ENCODE measurements at places on chromosomes 6 and 20.

- DNase-seq = peak; percentile 39
These were observed at the start of gene LHFPL5 for GRCh38 chr6:35804996-35805736. LHFPL5 (plus strand) TSS chr6:35805352; CDS start chr6:35805671, 319 bp downstream.

DNA sequence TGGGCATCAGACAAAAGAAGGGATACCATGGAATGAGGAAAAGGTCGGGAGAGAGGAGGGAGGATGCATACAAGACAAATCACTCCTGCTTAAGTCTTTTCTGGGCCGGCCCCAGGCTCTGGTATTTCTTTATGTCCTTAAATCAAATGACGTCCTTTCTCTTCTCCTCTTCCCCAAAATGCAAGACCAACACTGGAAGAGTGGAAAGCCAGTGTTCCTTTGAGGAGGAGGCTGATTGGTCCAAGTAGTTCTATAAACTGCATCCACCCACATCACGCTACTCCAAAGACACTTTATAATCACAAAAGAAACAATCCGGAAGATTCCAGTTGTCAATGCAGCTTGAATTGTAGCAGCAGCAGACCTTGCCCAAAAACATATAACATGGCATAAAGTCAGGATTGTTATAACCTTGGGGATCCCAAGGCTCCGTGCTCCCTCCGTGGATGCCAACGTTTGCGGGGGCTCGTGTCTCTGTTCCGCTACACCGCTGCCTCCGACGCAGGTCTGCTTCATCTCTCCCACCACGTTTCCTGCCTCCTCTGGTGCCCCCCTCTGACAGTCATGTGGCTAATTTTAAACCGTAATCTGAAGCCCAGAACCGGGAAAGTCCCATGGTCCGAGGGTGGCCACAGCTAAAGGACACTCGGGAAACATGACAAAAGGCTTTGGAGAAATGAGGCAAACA, 47.1 kb downstream of the MCUR1 start:
- peak; percentile 19 for DNase-seq

DNA sequence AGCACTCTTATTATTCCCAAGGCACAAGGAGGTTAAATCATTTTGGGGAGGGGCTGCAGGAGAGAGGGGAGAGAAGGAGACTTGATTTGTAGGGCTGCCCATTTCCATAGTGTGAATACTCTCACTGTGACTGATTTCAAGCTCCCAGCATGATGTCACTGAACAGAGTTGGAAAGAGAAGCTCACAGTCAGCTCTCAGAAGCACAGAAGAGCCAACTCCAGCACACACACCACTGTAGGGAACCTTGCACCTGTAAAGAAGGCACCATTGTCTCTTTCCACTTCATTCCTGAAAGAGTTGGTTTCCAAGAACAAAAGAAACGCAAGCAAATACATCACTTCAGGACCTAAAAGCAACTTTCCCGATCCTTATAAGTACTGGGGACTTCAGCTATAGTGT, 12.7 kb upstream of the STK35 start:
- no peak for DNase-seq

GRCh38 chr20:45621593-45621992, 7.9 kb upstream of the WFDC10A start:
- no peak for DNase-seq

DNA sequence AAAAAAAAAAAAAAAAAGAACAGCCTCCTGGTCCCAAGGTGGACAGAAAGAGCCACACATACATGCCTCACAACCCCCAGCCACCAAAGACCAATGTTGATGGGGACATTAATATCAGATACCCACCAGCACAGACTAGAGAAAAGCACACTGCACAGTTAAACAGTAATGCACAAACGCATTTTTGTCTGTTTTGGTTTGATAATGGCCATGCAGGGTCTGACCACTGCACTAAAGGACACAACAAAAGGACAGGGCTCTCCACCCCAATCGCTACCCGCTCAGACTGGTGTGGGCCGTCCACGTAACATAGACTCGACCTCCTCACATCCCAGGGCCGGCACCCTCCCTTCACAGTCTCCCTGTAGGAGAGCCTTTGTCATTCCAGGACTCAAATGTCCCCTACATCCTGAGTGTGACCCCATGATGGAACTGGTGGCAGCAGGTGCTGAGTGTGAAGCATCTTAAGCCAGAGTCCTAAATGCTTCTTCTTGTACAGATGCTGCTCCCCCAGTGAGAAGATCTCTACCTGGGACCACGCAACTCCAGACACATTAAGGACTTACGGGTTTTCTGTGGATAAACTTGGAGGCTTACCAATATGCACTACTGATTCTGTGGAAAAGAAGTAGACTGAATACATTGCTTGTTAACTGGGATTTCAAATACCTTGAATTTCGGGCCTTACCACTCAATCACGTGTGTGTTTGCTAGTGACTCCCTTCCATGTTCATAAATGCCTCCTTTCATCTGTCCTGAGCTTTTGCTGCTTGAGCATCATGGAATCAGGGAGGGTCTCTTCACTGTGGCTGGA, 28.0 kb downstream of the RRBP1 start:
- DNase-seq = no peak
